ENCODE measurements at places on chromosomes 13 and 19.
A peak's percentile ranks its signal among the peaks of the same experiment; 100 is the strongest.

GRCh38 chr19:5132206-5132560 is 163.3 kb downstream of the KDM4B start:
- no peak for DNase-seq

GRCh38 chr19:50567052-50567841 is 988 bp downstream of the LRRC4B start:
- DNase-seq, result no peak

DNA sequence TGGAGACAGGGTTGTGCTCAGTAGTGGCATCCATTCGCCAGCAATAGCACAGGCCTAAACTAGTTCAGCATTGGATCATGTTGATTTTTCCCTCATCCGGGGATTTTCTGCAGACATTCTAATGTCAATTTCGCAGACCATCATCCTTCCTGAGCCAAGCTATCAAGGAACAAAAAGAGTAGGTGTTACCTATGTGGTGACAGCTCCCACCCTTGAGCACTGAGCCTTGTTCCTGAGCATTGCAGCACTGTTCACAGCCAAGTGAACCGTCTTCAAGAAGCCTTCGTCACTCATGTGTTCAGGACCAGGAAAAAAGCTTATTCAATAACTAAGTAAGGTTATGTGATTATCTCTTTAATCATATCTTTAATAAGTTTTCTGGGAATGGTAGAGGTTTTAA is 576.2 kb downstream of the UQCRFS1 start:
- DNase-seq, result no peak

GRCh38 chr13:99436686-99437416 is 64.4 kb upstream of the TM9SF2 start:
- peak; percentile 94 for DNase-seq

GRCh38 chr13:82654861-82655855 is 1227.1 kb downstream of the SLITRK1 start:
- DNase-seq, result no peak

GRCh38 chr13:51325837-51326236 is 13.7 kb upstream of the SERPINE3 start:
- no peak for DNase-seq

DNA sequence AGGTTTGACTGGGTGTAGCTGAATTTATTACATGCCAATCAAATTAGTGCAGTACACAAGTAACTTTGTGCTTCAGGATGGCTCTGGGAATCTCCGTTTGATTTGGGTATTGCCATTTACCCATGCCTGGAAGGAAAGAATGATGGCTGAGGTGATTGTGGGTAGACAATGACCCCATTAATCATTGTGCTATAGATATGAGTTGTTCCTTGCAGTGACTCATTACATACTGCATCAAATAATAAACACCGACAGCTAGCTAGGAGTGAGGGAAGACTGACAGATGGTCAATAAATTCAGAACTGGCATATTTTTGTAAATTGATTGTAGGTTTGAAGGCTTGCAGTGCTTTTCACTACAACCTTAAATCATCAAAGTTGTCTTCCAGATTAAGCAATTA is 1069.5 kb downstream of the DIAPH3 start:
- DNase-seq, result no peak

DNA sequence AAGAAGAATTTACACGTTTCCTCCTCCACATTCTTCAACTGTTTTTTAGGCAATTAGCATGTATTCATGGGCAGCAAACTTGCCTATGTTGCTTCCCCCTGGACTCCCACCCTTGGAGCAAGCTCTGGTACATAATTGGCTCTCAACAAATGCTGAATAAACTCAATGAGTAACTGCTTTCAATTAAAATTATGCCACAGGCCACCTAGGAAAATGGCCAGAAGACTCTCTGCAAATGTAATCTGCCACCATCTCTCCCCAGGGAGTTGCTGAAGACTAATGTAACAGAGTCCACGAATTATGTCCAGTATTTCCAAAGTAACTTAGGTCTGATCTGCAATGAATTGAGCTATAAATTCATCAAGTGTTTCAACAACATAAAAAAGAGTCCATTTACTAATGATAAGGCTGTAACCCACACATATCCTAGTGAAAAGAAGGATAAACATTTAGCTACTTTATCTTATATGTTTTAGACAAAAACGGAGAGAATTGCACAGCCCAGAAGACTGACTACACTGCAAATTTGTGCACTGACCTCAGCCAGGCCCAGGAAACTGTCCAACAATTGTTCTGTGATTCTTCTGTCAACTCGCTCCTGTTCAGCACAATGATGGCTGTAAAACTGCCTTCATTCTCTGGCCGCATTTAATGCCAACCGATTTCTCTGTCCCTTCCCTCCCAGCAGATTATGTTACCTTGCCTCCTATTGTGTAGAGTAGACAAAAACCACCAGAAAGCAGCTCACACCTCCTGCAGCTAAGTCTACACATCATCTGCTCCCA is 808.6 kb upstream of the ARGLU1 start:
- no peak for DNase-seq

- DNase-seq, result peak; percentile 80
Observed at GRCh38 chr19:48660852-48661710, 11.7 kb downstream of the NTN5 start.

GRCh38 chr19:17565611-17566010 is 10.2 kb downstream of the COLGALT1 start:
- DNase-seq, result no peak

DNA sequence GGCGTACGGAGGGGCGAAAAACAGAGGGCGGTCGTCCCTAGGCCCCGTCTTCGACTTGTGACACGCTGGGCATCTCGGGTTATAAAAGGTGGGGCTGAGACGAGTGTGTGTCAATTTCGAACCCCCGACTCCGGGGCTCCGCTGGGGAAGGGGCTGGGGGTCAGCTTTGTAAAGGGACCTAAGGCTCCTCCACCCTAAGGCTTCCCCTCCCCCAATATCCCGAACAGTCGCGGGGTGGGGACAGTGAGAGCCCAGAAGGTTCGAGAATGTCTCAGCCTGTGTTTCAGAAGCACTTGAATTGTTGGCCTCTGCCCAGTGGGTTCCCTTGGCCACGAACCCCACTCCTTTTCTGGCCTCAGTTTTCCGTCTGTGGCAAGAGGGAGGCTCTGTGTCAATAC is 450 bp downstream of the SELENOW start:
- DNase-seq, result peak; percentile 18

DNA sequence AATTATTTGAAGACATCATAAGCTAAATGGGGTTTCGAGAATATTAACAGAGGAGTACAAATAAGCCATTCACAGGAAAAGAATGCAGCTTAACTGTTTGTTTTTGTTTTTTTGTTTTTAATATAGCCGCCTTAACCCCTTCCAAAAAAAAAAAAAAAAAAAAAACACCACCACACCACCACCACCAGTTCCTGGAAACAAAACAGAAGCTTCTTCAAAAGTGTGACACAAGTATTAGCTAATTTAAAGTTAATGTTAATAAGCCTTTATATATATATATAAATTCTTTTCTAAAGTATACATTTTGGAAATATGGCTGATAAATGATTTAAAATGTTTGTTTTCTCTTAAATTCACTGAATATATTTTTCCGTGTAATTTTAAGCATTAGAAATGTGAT is 1.4 kb downstream of the RAP2A start:
- DNase-seq, result no peak

- no peak for DNase-seq
Observed at GRCh38 chr13:71618159-71618558, 248.8 kb downstream of the DACH1 start.

DNA sequence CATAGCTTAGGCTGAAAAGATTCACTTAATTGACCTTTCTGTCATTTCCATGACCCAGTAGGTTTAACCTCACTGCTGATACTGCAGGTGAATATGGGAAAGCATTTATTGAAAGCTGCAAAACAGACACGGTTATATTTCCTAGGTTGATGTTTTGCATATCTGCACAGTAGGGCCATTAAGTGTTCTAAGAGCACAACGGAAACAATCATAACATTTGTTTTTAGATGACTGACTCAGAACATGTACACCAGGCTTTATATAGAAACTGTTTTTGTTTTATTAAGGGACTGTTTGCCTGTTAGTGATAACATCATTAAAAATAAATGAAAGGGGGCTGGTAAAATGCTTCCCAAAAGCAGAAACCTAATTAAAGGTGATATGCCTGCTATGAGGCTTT is 367.8 kb downstream of the DACH1 start:
- no peak for DNase-seq

- no peak for DNase-seq
Observed at GRCh38 chr13:78993792-78994191, 334.8 kb upstream of the OBI1 start.

GRCh38 chr19:44643605-44644401 is at the start of gene PVR:
Gene PVR, plus strand, starts transcription at chr19:44643910. Its CDS starts 187 bp downstream, at chr19:44644097.
- DNase-seq, result peak; percentile 67

DNA sequence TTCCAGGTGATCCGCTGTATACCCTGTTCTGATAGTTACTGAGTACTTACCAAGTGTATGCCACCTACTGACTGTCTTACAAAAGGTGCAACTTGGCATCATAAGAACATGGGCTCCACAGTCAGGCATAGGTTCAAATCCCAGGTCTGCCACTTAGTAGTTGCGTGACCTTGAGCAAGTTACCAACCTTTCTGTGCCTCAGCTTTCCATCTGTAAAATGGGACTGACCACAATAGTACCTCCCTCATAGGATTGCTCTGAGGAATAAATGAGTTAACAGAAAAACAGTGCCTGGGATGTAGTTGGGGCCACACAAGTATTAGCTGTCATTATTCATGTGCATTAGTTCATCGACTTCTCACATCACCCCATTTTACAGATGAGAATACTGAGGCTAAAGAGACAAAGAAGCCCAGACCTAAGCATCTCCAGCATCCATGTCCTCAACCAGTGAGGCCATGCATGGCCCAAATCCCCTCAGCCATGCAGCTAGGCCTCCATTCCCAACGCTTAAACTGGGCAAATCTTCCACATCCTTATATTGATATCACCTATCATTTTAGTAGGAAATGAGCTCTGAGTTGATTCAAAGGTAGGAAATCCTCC is 51.3 kb upstream of the UBE2L5 start:
- DNase-seq, result no peak

DNA sequence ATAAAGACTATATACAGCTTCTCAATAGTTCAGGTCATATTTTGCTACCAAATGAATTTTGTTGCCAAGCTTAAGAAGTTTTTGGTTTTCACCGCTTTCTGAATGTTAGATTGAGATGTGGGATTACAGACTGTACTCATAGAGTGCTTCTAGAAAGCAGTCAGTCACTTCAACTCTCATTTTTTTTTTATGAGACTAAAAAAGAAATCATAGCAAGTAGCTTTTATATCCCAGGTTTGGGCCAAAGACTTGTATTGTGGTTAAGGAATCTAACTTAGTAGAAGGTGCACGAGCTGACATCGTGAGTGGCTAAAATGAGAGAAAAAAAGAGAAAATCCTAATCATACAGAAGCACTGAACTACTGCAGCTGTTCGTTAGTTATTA is 2.2 kb upstream of the USPL1 start:
- no peak for DNase-seq

DNA sequence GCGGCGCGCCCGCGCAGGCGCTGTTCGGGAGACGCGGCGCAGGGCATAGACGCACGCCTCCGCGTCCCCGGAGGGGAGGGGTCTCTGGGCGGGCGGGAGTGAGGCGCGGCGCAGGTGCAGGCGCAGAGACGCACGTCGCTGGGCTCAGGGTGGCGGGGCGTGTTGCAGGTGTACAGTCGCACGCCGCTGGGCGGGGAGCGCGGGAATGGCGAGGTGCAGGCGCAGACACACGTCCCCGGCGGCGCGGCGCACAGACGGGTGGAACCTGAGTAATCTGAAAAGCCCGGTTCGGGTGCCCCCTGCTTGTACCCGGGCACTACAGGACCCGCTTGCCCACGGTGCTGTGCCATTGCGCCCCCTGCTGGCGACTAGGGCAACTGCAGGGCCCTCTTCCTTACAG is 44.7 kb downstream of the PLPP2 start:
- DNase-seq, result peak; percentile 66

DNA sequence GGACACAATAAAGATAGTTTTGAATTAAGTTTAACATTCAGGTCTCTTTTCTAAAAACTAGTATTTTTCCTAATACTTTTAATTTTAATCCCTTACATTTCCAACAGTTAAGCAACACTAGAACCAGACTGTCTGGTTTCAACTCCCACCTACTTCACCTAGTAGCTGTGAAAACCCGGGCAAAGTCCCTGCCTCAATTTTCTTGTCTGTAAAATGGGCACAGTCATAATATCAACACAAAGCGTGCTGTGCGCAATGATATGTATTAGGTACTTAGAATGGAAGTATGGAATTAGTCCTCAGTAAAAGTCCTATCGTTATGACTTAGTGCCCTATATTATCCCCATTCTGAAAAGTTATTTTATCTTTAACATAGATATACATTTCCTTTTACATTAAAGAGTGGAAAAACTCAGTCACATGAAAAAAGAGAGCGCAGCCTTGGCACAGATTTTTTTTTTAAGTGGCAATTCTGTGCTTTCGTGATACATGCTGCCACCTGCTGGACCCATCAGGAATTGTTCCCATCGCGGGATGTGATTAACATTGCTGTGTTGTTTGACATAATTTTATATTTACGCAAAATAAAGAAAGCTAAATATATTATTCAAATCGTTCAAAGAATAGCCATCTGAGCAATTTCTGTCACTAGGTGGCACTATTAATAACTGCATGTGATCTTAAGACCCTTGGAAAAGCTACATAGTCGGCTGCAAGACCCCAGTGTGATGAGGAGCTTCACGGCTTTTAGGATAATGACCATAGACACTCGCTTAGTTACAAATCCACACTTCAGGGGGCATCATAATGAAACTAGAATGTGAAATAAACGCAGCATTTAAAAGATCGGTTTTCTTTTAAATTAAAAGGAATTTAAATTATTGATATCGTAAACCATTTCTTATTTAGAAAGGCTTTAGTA is 59.9 kb downstream of the LIG4 start:
- peak; percentile 58 for DNase-seq

GRCh38 chr13:86052141-86052540 is 252.9 kb upstream of the SLITRK6 start:
- no peak for DNase-seq

- no peak for DNase-seq
Observed at GRCh38 chr19:313988-314815, 23.0 kb upstream of the PLPP2 start.

- no peak for DNase-seq
Observed at GRCh38 chr19:16025108-16026101, 50.9 kb upstream of the TPM4 start.

DNA sequence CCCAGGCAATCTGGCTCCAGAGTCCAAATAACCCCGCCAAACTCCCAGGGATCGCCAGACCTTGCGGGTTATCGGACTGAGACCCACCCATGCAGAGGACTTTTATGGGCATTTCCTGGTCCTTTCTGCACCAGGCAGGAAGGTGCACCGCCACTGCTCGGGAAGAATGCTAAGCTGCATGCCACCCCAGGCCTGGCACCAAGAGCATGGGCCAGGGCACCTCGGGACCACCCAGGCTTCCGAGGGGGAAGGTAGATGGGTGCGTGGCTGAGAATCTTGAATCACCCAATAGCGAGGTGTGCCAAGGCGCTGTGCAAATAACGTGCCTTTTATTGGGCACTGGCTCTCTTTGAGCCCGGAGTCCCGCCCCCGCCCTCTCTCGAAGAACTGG is 422 bp upstream of the ZNF575 start:
- DNase-seq, result no peak

DNA sequence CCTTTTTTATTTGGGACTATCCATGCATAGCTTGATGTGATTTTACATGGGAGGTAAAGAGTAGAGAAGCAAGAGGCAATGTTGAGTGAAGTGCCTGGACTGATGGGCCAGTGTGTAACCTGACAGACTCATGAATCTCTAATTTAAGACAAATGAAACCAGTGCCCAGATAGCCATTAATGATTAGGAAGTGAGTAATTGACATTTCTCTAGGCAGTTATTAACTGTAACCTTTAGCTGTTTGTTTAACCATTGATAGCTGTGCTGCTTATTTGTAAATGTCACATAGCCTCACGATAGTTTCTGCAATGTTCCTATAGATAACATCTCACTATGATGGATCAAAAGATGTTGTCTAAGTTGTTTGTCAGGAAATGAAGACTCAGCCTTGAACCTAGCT is 1047.5 kb upstream of the SPRY2 start:
- no peak for DNase-seq

All from activated naive CD4-positive, alpha-beta T cell treated with anti-CD3 and anti-CD28 coated beads, Interleukin-2, amount 50 U/mL, for 72 hours (primary cell).